AG10803 (cell line): ENCODE measurements at places on chromosomes 2 and 18.

DNA sequence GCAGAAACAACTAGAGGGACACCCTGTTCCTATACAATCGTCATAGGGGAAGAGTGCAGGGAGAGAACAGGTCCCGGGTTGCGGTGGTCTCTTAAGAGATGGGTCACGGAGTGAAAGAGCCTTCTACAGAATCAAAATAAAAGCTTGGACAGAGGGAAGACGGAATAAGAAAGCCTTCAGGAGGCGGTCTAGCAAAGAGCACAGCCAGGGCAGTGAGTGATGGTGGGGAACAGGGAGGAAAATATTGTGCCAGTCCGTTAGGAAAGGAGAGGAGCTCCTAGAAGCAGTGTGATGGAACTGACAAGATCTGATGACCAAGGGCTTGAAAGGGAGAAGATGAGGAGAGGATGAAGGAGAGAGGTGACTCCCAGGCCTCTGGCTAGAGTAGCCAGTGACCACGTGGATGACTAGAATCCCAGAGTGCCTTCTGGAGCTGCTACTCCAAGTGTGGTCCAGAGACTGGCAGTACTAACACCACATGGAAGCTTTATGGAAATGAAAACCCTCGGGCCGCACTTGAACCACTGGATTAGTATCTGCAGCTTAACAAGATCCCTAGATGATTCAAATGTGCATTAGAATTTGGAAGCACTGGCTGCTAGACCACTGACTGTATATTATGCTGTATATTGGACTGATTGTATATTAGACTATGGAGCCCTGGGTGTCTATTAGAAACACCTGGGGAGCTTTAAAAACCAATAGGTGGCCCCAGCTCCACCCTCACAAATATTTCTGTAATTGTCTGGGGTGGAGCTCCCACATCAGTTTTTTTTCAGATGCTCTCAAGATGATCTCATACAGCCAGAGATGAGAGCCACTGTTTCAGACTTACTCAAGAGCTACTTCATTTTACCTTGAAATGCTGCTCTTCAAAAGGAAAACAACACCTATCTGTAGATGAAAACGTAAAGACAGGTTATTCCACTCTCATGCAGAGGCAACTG, 1.1 kb upstream of the EVA1A start:
- peak; percentile 55 for DNase-seq

- DNase-seq, result no peak
Measured at GRCh38 chr2:5974477-5974876, 282.3 kb downstream of the SOX11 start.

DNA sequence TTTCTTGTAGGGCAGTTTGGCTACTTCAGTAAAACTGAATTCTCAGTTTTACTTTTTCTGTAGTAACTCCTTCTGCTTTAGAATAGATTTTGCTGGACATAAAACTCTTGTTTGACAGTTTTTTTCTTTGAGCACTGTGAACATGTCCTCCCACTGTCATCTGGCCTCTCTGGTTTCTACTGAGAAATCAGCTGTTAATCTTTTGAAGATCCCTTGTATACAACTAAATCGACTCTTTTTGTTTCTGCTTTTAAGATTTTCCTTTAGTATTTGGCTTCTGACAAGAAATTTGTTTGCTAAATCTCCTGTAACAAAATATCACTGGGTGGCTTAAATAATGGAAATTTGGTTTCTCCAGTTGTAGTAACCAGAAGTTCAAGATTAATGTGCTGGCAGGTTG, 570.9 kb upstream of the RAB6C start:
- no peak for DNase-seq

GRCh38 chr18:23071285-23071684, 64.0 kb upstream of the CABLES1 start:
- peak; percentile 53 for DNase-seq

DNA sequence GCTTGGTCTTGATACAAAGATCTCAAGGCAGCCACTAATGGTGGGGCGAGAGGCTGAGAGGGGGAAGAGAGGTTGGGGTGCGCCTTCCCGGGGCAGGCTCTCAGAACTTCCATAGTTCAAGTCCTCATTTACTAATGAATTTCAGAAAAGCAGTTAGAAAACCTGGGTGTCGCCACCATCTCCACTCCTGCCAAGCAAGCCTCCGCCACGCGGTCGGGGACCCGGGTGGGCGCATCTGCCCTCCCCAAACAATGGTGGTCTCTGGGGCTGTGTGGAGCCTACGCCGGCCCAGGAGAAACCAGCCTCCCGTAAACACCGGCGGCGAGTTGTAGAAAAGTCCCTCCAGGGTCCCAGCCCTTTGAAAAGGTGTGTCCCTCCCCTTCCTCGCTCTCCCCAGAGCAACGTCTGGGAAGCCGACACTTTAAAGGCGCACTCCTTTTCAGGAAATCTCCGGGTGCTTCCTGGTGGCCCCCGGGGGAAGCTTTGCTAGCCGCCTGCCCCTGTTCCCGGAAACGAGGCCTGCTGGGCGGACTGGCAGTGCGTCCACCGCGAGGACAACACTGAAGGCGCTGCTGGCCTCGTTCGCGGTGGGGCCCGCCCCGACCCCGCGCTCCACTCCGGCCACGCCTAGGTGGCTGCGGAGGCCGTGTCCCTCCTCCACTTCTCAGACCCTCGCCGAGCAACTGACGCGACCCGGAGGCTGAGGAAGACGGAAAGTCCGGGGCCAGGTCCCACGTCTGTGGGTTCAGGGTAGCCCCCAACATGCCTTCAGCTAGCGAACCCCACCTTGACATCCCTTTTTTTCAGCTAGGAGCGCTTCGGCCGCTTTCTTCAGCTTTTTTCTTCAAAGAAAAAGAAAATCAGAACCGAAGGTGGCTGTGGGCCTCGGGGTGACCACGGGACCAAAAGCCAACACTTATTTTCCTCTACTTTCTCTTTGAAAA, 16.8 kb downstream of the EVX2 start:
- no peak for DNase-seq
